ENCODE measurements at places on chromosomes 11 and 22.

- DNase-seq, result no peak
Measured at GRCh38 chr22:20033045-20033706, 12.3 kb downstream of the TANGO2 start.

DNA sequence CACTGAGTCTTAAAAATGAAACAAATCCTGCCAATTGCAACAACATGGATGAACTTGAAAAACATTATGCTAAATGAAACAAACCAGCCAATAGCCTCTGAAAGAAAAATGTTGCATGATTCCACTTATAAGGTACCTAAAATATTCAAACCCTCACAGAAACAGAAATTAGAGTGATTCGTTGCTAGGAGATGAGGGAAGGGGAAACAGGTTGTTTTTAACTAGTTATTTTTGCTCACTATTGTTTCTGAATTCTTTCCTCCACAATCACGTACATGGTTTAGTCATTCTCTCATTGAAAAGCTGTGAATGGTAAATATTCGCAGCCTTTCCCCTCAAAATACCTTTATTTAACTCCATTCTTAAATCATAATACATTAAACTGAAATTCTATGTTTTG is 14.0 kb upstream of the TYR start:
- DNase-seq, result no peak

- DNase-seq, result no peak
Measured at GRCh38 chr11:117095284-117096161, 2.7 kb downstream of the SIK3 start.

DNA sequence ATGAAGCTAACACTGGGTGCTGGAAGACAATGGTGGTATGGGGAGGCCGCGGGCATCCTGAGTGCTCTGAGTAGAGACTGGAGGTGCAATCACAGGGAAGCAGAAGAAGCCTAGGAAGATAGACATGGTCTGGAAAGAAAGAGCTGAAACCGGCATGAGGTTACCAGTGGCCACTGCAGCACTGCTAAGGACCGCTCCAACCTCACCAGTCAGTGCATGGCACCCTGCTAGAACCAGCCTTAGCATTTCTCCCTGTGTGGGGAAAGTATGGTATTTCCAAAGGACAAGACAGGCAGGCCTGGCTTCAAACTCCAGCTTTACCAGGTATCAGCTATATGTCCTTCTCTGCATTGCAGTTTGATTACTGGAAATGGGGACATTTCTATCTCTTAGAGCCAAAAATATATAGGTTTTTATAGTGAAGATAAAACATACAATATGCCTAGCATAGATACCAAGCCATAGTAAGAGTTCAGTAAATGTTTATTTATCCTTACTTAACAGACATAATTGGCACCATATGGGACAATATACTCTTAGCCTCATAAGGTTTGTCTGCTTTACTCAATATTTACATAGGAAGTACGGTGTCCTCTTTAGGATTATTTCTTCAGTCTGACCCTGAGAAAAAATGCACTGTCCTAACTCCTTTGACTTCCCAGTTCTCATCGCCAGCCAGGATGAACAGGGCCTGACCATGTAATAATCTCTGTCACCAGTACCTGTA is 231.1 kb downstream of the TENM4 start:
- no peak for DNase-seq

DNA sequence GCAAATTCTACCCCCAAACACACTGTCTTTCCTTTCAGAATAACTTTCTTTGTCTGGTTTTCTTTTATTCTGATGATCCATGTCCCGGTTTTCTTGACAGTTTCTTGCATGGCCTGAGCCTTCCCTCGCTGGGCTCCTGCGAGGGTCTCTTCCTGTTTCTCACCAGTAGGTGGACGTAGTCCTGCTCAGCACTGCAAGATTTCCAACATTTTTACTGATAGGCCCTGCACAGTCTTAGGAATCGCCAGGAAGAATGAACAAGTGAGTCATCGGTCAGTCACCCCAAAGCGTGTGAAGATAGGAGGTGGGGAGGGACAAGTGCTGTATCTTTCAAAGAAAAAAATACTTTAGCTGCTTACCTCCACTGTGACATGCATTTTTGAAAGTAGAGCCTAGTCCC is 16.9 kb upstream of the KIRREL3 start:
- no peak for DNase-seq

- DNase-seq, result peak; percentile 20
Measured at GRCh38 chr22:46335201-46336118, at the start of gene TRMU. Gene TRMU, plus strand, starts transcription at chr22:46335714. Its CDS starts 51 bp downstream, at chr22:46335765.

DNA sequence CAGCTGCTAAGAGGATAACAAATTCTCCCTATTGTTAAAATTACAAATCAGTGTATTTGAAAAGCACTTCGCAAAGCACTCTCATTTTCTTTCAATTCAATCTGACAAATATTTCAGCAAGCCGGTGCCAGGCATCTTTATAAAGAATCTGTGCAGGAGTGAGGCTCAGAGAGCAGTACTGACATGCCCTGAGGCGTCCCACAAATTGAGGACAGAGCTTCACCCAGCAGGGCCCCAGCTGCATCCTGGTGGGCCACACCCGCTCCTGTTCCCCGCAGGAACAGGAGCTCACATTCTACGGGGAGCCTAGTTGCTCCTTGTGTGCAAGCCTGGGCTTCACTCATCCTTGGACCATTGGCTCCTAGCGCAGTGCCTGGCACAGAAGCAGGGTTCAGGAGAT is 60.9 kb upstream of the EIF3D start:
- DNase-seq, result no peak

GRCh38 chr11:29682856-29683255 is 334.0 kb downstream of the KCNA4 start:
- DNase-seq, result no peak

- no peak for DNase-seq
Measured at GRCh38 chr11:121795174-121795573, 320.8 kb downstream of the BLID start.

DNA sequence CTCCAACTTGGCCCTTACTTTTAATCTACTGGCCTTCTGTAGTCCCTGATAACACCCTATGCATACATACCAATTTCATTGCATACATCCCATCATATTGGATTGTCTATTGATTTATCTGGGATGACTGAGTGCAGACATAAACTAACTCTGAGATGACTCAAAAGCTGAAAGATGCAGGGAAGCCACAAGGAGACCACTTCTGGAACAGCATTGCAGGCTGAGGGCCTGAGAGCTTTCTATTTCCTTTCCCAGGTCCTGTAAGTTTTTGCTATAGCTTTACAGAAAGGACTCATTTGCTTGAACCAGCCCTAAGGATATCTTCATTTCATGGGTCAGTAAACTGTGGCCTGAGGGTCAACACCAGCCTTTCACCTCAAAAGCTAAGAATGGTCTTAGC is 15.1 kb upstream of the SPON1 start:
- no peak for DNase-seq

GRCh38 chr11:72573072-72573854 is 101.0 kb downstream of the PDE2A start:
- no peak for DNase-seq

- DNase-seq, result no peak
Measured at GRCh38 chr11:28833670-28834069, 725.5 kb downstream of the METTL15 start.

DNA sequence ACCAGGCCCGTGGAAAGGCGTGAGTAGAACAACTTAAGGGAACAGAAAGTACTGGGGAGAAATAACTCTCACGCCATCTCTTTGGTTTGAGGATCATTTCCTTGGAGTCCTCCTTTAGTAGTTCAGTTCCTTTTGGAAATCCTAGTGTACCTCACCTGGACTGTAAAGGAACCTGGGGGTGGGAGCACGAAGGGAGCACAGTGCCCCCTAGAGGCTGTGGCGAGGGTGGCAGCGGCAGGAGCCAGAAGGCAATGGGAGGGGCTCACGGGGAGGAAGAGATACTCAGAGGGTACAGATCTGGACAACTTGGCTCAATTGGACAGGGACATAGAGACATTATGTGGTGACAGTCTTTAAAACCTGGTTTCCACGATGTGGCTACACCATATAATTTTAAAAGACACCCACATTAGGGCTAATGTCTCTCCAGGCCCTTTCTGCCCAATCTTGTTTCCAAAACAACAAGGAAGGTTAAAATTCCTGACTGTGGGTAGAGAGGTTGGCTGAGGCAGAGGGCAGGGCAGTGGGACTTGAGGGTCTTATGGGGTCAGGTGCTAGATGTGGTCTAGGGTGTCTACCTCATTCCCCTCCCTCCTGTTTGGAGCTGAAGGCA is 87.0 kb downstream of the CSNK2A3 start:
- peak; percentile 41 for DNase-seq

GRCh38 chr22:37822079-37822833 is 926 bp upstream of the GALR3 start:
- no peak for DNase-seq

DNA sequence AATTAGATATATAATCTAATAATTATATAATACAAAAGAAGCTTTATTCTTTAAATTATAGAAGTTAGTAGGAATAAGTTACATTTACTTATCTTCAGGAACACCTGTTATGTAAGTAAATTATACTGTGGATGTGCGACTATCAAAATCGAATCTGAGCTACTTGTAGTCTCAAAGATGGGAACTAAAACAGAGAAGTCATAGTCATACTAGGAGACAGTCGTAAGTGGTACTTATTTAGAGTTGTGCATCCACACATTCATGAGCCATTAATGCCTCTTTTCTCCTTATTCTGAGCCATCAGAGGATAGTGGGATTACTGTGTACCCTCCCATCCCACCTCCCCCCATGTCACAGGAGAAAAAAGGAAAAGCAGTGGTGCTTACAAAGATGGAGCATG is 114.4 kb downstream of the CADM1 start:
- DNase-seq, result no peak

- no peak for DNase-seq
Measured at GRCh38 chr11:1932105-1932480, 12.6 kb downstream of the TNNT3 start.

DNA sequence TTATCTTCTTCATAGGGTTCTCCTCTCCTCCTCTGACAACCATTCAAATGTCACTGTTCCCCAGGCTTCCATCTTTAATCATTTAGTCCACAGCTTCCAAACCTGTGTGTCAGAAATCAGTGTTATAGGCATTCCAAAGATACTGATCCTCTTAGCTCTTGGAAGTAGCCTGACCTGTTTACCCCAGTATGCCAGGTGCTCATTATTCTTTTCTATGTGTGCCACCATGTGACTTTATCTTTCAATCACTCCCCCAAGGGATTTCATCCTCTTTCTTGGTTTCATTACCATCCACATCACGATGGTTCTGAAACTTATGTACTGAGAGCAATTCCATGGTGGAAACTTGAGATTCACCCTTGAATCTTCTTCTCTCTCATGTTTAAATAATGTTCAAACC is 7.6 kb downstream of the POU2AF2 start:
- DNase-seq, result no peak

- no peak for DNase-seq
Measured at GRCh38 chr22:47030881-47031627, 268.6 kb downstream of the TBC1D22A start.

- no peak for DNase-seq
Measured at GRCh38 chr11:66866511-66866986, 9.7 kb downstream of the LRFN4 start.

DNA sequence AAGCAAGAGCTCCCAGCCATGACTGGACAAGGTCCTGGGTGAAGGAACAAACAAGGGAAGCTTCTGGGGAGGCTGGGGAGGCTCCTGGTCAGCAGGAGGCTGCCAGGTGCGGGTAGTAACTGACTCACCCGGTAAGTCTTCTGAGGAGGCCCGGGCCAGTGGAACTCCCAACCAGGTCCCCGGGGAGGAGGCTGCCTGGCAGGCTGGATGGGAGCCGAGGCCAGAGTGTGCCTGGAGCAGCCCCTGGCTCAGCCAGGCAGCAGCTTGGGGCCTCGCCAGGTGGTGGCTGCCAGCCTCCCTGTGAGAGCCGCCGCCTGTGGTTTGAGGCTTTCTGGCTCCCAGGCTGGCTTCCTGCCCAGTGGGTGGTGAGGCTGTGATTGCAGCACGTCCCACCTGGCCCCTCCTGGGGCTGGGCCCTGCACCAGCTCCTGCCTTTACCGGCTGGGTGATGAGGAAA is 46.2 kb downstream of the IGF2 start:
- DNase-seq, result peak; percentile 24

GRCh38 chr11:44608991-44609782 is 43.7 kb downstream of the CD82 start:
- no peak for DNase-seq

GRCh38 chr11:96114178-96115064 is 190.5 kb upstream of the MTMR2 start:
- DNase-seq, result no peak

DNA sequence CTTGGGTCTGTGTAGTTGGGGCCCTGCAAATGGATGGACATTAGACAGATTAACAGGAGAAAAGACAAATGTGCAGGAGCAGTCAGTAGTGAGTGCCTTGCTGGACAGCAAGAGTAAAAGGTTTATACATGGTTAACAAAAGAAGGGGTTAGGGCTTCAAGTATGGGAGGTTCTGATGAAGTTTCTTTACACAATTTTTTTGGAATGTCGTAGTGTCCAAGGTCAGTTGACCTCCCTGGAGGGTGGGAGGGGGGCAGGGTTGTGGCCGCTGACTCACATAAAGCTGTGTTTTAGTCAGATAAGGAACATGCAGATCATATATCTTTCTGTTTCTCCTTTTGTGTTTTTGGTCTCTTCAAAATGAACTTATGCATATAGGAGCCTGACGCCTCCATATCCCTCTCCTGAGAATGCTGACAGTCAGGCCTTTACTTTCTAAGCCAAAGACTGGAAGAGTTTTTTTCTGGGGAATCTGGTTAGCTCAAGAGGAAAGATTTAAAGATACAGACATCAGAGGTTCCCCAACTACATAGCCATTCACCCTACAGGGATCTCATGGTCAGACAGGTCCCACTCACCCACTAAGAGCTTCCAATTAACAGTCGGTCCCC is 134.3 kb downstream of the NECTIN1 start:
- DNase-seq, result no peak

DNA sequence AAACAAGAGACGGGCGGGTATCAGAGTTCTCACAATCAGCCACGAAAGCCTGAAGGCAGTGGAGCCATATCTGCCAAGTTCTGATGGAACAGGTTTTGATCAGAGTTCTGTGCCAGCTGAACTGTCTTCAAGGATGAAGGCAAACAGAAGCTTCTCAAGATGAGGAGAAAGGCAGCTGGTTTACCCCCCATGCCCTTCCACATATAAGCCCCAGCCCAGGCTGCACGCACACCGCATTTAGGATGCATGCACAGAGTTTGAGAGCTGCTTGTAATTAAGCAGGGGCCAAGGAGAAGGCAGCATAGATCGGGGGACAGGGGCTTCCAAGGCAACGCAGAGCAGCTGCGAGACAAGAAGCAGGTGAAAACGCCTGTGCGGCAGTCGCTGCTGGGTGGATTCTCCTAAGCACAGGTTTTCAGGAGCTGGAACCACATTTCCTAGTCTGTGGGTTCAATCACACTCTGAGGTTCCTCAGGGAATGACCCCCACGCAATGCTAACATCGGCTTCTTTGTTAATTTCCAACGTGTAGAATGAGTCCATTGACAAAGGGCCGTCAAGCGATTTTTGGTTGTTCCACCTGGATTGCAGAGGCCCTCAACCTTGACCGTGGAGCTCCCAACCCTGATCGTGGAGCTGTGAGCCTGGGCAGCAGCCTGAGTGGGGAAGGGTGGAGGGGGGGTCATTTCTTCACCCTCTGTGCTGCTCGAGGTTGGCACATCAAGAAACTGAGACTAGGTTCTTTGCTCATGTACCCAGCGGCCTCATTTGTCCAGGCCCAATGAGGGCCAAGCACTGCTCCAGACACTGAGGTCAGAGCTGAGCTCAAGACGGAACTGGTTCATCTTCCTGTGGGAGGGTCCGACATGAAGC is 81.7 kb upstream of the SHISAL1 start:
- no peak for DNase-seq

- no peak for DNase-seq
Measured at GRCh38 chr22:22914726-22915669, 27.4 kb downstream of the IGLL5 start.

- no peak for DNase-seq
Measured at GRCh38 chr11:11022125-11022730, 164.4 kb upstream of the ZBED5 start.

GRCh38 chr11:43681401-43681942 is 934 bp downstream of the HSD17B12 start:
- DNase-seq, result no peak
